ENCODE measurements at places on chromosomes 5 and 9.

GRCh38 chr9:134130503-134131375 lies 5.1 kb upstream of the WDR5 start:
- DNase-seq = peak; percentile 70

- no peak for DNase-seq
Measured at GRCh38 chr9:90808890-90809685, 7.5 kb downstream of the SYK start.

DNA sequence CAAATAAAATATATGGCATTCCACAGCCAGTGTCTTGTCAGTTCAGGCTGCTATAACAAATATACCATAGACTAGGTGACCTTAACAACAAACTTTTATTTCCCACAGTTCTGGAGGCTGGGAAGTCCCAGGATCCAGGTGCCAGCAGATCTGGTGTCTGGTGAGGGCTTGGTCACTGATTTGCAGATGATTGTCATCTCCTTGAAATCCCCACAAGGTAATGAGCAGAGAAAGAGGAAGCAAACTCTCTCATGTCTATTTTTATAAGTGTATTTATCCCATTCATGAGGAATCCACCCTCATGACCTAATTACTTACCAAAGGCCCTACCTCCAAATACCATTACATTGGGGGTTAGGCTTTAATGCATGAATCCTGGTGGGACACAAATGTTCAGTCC lies 663.2 kb downstream of the TLR4 start:
- no peak for DNase-seq

GRCh38 chr9:38686933-38687332 lies 33.0 kb downstream of the FAM240B start:
- no peak for DNase-seq

- no peak for DNase-seq
Measured at GRCh38 chr5:157378509-157378908, 81.5 kb upstream of the NIPAL4 start.

DNA sequence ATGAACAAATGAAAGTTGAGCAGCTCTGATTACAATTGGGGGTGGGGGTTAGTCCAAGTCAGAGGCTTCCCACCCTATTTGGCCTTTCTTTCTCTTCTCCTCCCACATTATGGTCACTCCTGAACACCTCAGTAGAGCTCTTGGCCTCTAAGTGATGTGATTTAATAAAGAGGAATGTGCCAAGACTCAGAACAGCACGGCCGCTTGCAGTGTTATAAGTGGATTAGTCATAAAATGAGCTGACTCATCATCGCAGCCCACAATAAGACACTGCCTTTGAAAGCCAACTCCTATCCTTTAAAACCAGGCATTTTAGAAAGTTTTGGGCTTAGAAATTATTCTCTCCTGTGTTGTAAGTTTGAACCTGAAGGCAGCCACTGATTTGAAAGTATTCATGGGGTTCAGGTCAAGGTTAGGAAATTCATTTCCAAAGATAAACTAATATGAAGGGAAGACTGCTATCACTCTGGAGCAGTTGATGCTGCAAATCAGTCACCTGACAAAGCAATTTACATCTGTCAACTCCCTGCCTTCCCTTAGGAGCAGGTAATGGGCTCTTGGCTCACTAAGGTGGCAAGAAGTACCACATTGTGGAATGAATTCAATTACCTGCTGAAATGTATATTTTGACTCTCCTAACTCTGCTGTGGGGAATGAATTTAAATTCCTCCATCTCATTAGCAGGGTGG lies 283.6 kb upstream of the NMUR2 start:
- no peak for DNase-seq

DNA sequence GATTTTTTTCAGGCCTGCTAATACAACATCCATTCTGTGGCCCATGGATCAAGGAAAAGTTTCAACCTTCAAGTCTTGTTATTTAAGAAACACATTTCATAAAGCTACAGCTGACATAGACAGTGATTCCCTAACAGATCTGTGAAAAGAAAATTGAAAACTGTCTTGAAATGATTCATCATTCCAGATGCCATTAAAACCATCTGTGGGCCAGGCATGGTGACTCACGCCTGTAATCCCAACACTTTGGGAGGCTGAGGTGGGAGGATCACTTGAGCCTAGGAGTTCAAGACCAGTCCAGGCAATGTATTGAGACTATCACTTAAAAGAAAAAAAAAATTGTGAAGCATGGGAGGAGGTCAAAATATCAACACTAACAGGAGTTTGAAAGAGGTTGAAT lies 6.0 kb downstream of the RAPGEF6 start:
- no peak for DNase-seq

DNA sequence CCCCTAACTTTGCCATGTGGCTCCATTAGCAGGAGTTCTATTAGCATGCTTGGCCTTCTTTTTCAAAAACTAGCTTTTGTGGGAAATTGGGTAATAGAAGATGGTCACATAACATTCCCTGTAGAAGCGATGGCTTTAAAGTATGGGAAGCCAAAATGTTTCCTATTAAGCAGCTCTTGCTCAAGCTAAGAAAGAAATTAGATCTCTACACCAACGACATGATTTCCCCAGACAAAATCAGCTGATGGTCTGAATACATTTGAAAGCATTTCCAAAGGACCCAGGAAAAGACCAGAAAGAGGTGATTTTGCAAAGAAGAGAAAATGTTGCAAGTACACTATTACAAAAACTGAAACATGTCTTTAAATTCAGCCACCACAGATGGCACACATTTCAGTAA lies 4.8 kb upstream of the NFIL3 start:
- no peak for DNase-seq

DNA sequence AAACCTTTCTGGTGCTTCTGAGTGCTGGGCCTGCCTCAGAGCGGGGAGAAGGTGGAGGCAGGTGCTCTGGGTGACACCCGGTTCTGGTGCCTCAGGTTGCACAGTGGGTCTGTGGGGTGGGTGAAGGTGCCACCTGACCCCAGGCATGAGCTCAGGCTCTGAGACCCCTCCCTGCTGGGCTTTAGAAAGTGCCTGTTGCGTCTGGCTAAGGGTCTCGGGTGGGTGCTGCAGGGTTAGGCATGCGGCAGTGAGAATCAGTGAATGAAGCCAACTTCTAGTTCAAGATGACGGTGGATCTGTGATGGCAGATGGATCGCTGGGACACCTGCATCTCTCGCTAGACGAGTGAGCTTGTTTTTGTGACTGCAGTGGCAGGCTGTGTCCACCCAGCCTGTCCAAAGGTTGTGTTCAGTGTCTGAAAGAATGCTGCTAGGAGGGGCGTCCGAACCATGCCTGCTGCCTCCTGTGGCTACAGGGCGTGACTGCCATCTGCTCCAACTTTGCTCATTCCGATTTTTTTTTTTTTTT lies 5.0 kb downstream of the SQSTM1 start:
- no peak for DNase-seq

- no peak for DNase-seq
Measured at GRCh38 chr5:89303033-89303480, 420.1 kb upstream of the MEF2C start.

DNA sequence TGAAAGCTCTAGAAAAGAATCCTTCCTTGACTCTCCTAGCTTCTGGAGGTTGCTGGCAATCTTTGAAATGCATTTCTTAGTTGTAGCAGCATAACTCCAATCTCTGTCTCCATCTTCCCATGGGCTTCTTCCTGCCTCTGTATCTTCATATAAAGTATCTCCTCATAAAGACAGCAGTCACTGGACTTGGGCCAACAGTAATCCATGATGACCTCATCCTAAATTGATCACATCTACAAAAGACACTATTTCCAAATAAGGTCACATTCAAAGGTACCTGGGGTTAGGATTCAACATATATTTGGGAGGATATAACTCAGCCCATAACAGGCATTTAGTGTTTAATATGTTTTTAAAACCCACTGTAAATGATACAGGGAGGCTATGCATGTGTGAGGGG lies 123.3 kb downstream of the MLLT3 start:
- DNase-seq = no peak

DNA sequence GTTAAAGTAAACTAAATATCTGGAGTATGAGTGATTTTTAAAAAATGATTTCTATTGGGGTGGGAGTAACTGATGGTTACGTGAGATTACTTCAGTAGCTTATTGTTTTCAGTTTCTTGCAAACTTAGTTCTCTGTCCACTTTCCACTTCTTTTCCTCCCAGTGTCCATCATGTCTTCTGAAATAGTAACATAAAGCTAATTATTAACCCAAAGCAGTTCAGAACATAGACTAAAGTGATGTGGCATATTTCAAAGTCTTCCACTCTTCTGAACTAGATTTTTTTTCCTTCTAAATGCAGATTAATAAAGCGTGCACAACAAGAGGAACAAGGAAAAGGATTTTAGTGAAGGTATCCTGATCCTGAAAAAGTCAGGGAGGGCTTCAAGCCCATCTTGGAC lies 114.1 kb downstream of the MAN2A1 start:
- no peak for DNase-seq

DNA sequence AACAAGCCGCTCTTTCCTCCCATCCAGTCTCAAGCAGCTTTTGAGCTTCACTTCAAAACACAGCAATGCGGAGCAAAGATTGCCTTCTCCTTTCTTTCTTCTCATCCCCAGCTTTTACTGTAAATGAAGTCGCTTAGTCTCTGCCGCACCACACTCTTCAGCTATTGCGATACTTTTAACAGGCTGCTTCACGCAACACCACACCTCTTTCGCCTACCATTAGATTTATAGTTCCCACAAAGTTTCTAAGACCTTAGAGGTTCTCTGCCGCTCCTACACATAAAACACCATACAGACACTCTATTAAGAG lies 711 bp downstream of the PGGT1B start:
- no peak for DNase-seq

GRCh38 chr5:88719434-88719833 lies 163.6 kb downstream of the MEF2C start:
- no peak for DNase-seq

DNA sequence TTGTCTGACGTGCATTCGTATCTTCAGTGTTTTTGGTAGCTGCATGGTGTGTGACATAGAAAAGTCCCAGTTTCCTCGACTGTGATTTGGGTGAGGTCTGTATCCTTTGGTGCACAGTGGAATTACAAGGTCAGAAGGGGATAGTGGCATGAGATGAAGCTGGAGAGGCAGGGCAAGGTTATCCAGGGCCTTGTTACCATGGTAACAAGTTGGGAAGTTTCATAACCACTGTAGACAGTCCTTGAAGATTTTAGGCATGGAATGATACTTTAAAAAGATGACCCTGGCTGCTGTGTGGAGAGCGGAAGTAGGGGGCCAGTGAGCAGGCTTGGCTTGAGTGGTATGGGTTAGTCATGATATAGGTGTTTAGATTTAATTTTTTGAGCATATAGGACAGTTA lies 11.9 kb downstream of the EHMT1 start:
- no peak for DNase-seq
